ENCODE measurements at places on chromosomes 3 and 15.

GRCh38 chr3:117268318-117268717 is 558.7 kb downstream of the TUSC7 start:
- no peak for DNase-seq

- no peak for DNase-seq
Observed at GRCh38 chr3:8537440-8537839, 35.8 kb downstream of the LMCD1 start.

DNA sequence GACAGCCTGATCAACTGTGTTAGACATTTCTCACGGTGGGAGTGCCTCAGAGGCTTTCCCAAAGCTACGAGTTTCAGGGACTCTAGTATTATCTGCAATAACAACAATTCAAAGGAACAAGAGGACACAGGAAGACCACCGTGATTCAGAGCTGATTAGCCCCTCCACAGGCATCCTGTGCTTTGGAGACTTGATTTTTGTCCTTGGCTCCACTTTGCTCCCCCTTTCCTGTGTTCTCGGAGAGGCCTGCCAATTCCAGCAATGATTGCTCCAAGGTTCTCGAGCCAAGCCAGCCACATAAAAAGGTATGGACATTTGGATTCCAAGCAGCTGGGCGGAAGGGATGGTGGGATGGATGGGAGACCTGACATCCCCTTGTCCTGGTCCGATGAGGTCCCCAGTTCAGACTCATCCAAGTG is 14.3 kb downstream of the EHD4 start:
- no peak for DNase-seq

- DNase-seq, result no peak
Observed at GRCh38 chr3:56744016-56744415, 57.7 kb downstream of the ARHGEF3 start.

DNA sequence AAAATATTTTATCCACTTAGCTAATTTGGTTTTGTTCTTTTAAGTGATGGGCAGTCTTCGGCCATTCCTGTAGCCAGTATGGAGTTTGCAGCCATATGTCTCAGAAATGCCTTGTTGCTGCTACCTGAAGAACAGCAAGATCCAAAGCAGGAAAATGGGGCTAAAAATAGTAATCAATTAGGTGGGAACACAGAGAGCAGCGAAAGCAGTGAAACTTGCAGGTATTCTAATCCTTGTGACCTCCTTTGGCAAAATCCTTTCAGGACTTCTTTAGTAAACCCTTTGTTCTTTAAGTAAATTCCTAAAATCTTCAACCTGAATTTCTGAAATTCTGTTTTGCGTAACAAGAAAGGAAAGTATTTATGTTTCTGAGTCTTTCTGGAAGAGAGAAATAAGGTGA is 49.8 kb downstream of the CNOT10 start:
- no peak for DNase-seq

- DNase-seq, result no peak
Observed at GRCh38 chr15:64776402-64776786, 1.0 kb upstream of the RBPMS2 start.

- no peak for DNase-seq
Observed at GRCh38 chr3:52070724-52071621, 14.6 kb upstream of the DUSP7 start.

- DNase-seq, result no peak
Observed at GRCh38 chr3:68163968-68164367, 509.6 kb upstream of the SUCLG2 start.

GRCh38 chr3:73601011-73601410 is 23.7 kb downstream of the PDZRN3 start:
- DNase-seq, result no peak

- DNase-seq, result no peak
Observed at GRCh38 chr3:196007744-196008335, 74.0 kb downstream of the TFRC start.

GRCh38 chr3:114973536-114973935 is 173.6 kb downstream of the ZBTB20 start:
- no peak for DNase-seq

DNA sequence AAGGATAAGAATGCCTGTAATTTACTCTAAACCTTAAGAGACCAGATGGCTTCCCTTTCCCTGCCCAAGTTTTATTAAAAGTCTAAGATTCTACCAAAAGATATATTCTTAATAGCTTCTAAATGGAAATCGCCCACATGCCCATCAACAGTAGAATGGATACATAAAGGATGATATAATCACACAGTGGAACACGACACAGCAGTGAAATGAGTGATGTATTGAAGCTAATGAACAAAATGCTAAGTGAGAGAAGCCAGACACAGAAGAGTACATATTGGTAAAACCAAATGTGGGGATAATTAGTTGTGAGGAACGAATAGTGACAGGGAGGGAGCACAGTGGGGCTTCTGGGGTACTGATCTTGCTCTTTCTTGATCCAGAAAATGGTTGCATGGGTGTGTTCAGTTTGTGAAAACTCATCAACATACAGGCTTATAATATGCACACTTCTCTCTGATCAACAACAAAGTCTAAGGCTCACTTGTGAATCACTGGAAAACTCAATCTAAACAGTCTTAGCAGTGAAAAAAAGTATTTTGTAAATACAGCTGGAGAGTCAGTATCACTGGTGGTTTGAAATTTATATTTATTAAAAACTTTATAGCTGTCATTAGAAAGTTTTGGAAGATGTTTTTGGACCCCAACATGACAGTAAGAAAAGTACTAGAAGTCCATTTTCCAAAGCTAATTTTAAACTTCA is 170.7 kb upstream of the FAM3D start:
- DNase-seq, result no peak

Measured in non-pigmented ciliary epithelial cell (primary cell).